Immature natural killer cell (primary cell): ENCODE measurements at places on chromosomes 16 and 17. TPM values are rescaled to one million over a fixed set of nuclear protein-coding genes. Genes with fewer than 3 reads are reported as not detected.

The DHRS7C gene
- polyA plus RNA-seq, result not detected

GRCh38 chr17:69388822-69389442 is 25.6 kb upstream of the MAP2K6 start:
- no peak for DNase-seq

- DNase-seq, result no peak
These were observed 30.9 kb upstream of the KCNJ12 start for GRCh38 chr17:21345236-21345635.

GRCh38 chr17:50127697-50128361 is 2.1 kb downstream of the SAMD14 start:
- DNase-seq, result no peak

DNA sequence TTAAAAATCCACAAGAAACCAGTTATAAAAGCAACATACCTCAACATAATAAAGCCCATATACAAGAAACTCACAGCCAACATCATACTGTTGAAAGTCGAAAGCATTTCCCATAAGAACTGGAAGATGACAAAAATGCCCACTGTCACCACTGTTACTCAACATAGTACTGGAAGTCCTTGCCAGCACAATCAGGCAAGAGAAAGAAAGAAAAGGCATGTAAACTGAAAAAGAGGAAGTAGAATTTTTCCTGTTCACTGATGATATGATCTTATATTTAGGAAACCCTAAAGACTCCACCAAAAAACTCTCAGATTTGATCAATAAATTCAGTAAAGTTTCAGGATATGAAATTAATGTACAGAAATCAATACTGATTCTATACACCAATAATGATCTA is 45.1 kb downstream of the AHSP start:
- no peak for DNase-seq

GRCh38 chr17:5915337-5915736 is 154.8 kb upstream of the WSCD1 start:
- DNase-seq, result no peak

GRCh38 chr16:78137782-78138616 is 38.5 kb downstream of the WWOX start:
- DNase-seq, result no peak
